GM03348 (cell line): ENCODE measurements at places on chromosomes 5 and 9.

GRCh38 chr5:55509097-55509496 is 25.7 kb downstream of the PLPP1 start:
- DNase-seq, result no peak

- DNase-seq, result no peak
Observed at GRCh38 chr5:115516372-115516771, 28.2 kb downstream of the FEM1C start.

GRCh38 chr9:37046683-37047082 is 12.6 kb upstream of the PAX5 start:
- no peak for DNase-seq

- DNase-seq, result no peak
Observed at GRCh38 chr9:109969011-109969410, 189.0 kb downstream of the PALM2AKAP2 start.

- DNase-seq, result peak; percentile 35
Observed at GRCh38 chr5:12023614-12024241, 119.5 kb upstream of the CTNND2 start.

GRCh38 chr5:134506054-134507039 is 19.1 kb upstream of the JADE2 start:
- no peak for DNase-seq

DNA sequence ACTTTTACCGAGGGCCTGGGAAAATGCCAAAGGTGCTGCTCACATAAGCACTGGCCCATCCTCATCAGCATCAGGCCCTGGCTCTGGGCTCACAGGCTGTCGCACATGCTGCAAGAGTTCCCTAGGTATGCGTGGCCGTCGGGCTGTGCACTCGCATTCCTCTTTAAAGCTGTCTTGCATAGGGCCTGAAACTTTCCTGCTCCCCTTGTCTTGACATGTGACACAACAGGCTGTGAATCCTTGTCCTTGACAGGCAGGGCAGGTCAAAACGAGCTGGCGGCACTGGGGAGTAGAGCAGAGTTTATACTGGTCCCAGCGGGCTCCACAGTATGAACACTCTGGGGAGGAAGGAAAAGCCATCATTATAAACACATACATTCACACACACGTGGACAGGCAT is 30.7 kb downstream of the TSTD2 start:
- no peak for DNase-seq

GRCh38 chr9:108668191-108668937 is 187.4 kb downstream of the ACTL7B start:
- no peak for DNase-seq

DNA sequence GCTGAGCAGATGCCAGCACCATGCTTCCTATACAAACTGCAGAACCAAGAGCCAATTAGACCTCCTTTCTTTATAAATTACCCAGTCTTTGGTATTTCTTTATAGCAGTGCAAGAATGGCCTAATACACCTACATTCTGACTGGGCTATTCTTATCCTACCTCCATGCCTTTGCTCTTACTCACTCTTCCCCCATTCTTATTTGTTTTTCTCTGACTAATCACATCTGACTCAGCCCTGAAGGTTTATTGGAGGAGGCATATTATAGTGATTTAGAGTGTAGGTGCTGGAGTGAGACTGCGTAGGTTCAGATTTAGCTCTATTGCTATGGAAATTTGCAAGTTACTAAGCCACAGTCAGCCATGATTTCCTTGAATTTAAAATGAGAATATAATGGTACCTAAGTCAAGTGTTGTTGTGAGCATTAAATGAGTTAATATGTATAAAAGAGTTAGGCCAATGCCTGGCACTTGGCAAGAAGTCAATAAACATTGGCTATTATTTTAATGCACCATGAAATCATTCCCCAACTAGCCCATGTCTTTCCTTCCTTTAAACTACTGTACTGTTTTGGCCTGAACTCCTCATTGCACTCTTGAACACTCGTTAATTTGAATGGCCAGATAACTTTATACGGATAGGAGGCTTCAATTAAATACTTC is 531.2 kb upstream of the ZNF608 start:
- peak; percentile 63 for DNase-seq

DNA sequence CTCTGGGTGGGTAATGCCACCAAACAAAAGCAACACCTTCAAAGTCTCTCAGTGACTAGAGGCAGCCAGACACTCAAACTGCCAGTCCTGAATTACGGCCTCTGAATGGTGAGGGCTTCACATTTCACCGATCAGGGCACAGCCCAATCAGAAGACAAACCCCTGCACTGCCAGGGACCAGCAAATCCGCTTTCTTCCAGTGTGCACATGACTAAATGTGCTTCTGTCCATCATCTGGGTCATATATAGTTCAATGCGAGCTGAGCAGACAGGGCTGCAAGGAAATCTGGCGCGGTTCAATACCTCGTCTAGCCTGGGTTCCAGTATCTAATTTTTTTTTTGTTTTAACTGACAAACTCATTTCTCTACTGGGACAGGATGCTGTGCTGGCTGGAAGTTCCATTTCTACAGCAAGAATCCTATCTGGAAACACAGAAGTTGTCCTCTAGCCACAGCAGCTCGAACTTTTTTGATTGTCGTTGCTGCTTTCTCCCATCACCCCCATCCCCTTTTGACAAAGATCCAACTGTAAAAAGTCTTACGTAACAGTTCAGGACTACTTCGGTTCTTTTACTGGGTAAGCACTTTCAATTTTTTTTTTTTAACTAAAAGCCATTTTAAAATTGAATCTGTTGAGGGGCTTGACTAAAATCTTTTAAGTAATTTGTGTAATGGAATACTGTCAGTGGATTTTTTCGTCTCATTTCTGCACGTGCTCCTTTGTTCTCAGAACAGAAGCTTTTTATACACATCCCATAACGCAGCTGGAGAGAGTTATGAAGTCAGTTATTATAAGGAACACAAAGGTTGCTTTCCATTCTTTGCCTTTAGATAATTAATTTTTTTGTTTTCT is 112.7 kb downstream of the NR6A1 start:
- DNase-seq, result peak; percentile 86

- no peak for DNase-seq
Observed at GRCh38 chr5:127671218-127671617, 22.3 kb downstream of the CTXN3 start.

GRCh38 chr5:142343531-142343930 is 18.7 kb upstream of the SPRY4 start:
- no peak for DNase-seq

DNA sequence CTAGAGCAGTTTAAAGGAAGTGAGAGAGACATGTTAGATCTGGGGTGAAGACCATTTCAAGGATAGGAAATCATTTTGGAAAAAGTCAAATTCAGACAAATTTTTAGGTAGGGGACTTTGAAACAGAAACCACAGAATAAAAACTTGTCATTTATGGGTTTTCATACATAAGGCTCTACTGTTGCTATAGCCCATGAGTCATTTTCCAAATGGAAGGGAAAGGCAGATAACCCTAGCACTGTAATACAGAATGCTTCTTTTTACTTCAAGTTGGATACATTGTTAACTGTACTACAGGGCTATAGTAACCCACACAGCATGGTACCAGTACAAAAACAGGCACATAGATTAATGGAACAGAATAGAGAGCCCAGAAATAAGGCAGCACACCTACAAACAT is 455.4 kb downstream of the EBF1 start:
- DNase-seq, result no peak

DNA sequence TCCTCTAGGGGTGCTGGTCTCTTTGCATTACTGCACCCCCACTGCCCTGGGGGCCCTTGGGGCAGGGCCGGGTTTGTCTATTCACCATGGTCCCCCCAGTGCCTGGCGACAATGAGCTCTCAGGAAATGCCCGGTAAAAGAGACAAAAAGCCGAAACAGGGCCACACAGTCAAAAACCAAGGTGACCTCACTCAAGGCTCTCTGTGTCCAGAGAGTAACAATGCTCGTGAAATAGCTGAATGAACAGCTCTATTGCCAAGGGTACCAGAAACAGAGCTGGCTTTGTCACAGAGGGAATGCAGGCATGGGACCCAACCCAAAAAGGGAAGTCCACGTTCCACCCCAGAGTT is 16.0 kb downstream of the SH3PXD2B start:
- no peak for DNase-seq

DNA sequence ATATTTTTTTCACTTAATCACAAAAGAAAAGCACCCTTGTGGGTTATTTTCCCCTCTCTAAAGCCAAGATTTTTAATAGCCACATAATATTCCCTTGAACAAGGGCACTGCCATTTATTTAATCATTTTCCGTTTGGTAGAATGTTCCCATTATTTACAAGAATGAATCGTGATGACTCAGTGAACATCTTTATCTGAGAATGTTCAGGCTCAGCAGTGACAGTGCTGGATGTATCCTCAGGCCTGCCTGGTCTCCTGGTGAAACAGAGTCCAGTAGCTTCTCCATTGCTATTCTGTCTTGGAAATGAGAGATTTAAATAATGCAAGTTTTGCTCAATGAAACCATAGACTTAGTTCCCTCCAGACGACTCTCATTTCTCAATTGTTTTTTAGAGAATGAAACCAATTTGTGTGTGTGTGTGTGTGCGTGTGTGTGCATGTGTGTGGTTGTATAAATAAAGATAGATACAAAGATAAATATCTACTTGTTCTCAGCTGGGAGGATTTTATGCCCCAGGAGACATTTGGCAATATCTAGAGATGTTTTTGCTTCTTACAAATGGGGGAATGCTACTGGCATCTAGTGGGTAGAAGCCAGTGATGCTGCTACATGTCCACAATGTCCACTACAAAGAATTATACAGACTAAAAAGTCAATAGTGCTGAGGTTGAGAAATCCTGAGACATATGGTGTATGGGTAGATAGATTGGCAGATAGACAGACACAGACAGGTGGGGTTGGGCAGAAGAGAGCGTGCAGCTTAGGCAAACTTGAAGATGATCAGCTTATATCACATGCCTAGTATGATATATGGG is 55.0 kb downstream of the PAPPA start:
- DNase-seq, result peak; percentile 23

- no peak for DNase-seq
Observed at GRCh38 chr9:16102154-16102553, 549.3 kb downstream of the CCDC171 start.

GRCh38 chr9:130319944-130320712 is 54.6 kb downstream of the HMCN2 start:
- no peak for DNase-seq

GRCh38 chr5:139995929-139996328 is 47.2 kb downstream of the NRG2 start:
- DNase-seq, result no peak

GRCh38 chr9:35757226-35757891 is 3.3 kb upstream of the MSMP start:
- DNase-seq, result peak; percentile 22

DNA sequence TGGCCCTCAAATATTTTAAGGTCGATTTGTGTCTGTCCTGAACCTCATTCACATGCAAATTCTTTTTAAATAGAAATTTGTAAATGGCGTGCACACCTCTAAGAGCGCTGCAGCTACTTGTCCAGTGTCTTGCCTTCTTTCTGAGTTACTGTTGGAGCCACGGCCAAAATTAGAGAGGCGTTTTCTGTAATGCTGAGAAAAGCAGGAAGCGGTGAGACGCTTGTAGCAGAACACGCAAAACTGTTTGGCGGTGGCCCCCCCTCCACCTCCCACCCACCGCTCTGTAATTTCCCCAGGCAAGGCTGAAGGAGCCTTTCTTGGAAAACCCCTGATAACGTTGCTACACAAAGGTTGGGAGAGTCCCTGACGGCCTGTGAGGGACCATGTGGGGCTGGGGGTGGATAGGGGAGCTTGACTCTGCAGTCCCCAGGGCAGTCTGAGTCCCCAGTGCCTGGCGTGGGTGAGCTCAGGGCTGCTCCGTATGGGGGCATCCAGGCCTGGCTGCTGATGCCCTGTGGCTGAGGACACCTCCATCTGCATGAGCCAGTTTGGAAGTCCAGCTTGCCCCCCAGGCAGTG is 96.5 kb downstream of the GADD45G start:
- DNase-seq, result no peak

- DNase-seq, result peak; percentile 83
Observed at GRCh38 chr5:149271716-149272563, at the start of gene AFAP1L1. Gene AFAP1L1, plus strand, starts transcription at chr5:149271859. Its CDS starts 110 bp downstream, at chr5:149271969.

- DNase-seq, result no peak
Observed at GRCh38 chr5:79793722-79794121, 104.1 kb downstream of the CMYA5 start.

DNA sequence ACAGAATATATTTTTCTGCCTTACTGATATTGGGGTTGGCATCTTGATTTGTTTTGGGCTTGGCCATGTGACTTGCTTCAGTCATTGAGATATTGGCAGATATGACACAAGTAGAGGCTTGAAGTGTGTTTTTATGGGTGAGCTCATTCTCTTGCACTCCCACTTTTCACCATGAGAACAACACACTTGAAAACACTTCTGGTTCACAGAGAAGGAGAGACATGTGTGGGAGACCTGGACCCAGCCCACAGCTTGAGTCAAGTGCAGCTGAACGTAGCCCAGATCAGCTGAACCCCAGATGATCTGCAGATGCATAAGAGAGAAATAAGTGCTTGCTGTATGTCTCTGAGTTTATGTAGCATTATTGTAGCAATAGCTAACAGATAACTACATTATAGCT is 155.4 kb downstream of the SEMA6A start:
- DNase-seq, result no peak

GRCh38 chr9:108047264-108047663 is 557.7 kb upstream of the KLF4 start:
- no peak for DNase-seq

- no peak for DNase-seq
Observed at GRCh38 chr9:135455401-135456030, 24.1 kb upstream of the PPP1R26 start.

DNA sequence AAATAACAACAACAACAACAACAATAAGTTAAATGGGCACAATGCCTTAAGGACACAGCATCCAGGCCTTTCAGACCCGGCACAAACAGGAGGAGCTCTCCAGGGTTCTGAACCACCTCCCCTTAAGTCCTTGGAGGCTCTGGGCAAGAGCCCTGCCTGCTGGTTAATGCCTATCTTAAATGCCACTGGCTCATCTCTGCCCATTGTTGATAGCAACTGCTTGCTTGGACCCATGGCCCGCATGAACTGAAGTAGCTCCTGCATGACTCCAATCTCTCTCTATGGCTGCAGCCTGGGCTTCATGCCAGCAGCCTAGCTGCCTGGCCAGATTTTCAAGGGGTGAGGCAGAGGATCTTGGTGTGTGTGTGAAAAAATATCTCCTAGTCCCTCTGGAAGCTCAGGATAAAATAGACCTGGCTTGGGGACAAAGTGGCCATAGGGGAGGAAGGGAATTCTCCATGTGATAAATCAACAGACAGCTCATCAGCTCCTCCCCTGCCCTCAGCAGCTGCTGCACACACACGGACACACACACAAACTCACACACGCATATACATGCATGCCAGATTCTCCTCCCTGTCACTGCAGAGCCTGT is 27.4 kb downstream of the FAM219A start:
- peak; percentile 77 for DNase-seq

DNA sequence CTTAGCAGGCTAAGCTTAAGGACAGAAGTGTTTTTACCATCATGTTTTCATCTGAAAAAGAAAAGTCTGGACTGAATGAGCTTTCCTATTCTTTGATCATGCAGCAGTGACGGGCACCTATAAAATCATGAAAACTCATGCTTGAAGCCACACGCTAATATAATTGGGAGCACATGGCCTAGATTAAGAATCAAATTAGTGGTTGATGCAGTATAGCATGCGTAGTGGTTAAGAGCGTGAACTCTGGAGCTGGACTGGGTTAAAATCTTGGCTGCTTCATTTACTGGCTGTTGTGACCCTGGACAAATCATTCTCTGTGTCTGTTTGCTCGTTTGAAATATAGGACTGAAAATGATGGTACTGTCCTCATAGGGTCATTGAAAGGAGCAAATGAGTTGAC is 49.9 kb upstream of the IL13 start:
- no peak for DNase-seq
